Hypothalamus (tissue), 51 donors: ENCODE measurements at places on chromosomes 5 and 9.

GRCh38 chr5:172858990-172859811 is 25.1 kb downstream of the ERGIC1 start:
- no peak for DNase-seq

DNA sequence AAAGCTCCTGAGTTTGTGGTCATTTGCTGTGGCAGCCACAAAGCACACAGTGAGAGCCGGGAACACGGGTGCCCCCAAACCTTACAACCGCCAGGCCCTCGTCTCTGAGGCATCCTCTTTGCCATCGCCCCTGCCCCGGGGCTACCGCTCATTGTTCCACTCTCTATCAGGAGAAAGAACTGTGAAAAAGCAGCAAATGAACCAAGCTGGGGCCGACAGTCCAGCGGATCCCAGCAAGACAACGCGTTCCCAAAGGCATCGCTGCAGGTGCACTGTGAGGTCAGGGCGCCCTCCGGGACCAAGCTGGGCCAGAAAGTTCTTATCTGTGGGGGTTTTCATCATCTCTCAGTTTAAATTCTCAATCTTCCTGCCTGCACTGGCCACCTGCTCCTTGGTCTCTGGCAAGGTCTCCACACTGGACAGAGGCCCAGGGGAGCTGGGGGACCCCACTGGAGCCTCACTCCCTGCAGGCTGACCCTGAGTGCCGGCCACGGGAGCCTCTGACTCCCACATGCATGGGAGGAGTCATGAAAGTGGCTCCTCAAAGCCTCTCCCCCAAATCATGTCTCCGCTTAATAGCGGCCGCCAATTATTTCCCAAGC is 32.1 kb downstream of the VAV2 start:
- no peak for DNase-seq

- no peak for DNase-seq
Observed at GRCh38 chr9:2341956-2342355, 279.6 kb upstream of the VLDLR start.

DNA sequence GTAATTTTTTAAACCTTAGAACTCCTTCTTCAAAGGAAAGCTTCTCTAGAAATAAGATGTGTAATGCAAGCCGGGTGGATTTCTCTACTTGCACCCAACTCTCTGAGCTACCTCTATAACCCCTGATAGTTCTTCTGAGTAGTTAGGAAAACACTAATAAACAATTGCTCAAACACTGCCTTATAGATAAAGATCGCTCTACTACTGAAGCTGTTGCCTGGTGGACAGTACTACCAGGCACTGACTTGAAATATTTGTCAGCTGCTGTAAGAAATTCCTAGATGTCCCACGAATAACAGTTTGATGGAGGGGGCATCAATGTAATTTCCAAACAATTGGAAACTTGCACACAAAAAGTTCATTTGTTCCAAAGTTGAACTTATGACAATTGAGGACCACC is 42.0 kb downstream of the NR3C1 start:
- DNase-seq, result no peak

- DNase-seq, result no peak
Observed at GRCh38 chr5:9430306-9430705, 115.6 kb downstream of the SEMA5A start.

GRCh38 chr9:124079176-124079925 is 67.8 kb downstream of the LHX2 start:
- no peak for DNase-seq

- no peak for DNase-seq
Observed at GRCh38 chr5:123344816-123345426, 78.3 kb downstream of the CEP120 start.
